ENCODE measurements at places on chromosomes 12 and 14. TPM values are rescaled to one million over a fixed set of nuclear protein-coding genes. Genes with fewer than 3 reads are reported as not detected.

The ANO2 gene
- not detected for total RNA-seq

The ADGRD1 gene
- total RNA-seq = not detected

The MYF5 gene
- not detected for total RNA-seq

The AMHR2 gene
- not detected for total RNA-seq

The AQP5 gene
- total RNA-seq = not detected

Measured in placental pericyte (primary cell).